G401 (cell line): ENCODE measurements at places on chromosomes 12 and 14.

DNA sequence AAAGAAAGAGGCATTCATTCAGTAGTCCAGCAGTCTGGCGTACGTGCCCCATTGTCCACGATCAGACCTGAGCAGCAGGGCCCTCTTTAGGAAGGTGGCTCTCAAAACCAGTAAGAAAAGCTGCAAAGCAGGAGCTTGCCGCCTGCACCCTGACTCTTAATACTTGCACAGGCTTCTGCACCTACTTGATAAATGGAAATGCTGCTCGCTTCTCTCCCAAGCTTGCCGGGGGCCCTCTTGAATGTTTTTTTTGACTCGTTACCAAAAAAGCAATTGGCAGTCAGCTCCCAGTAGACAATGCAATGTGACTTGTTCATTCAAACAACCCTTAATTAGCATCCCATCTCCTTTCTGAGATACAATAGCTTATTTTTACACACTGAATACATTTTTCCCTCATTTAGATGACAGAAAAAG is 27.2 kb upstream of the PTPRB start:
- DNase-seq, result peak; percentile 54

DNA sequence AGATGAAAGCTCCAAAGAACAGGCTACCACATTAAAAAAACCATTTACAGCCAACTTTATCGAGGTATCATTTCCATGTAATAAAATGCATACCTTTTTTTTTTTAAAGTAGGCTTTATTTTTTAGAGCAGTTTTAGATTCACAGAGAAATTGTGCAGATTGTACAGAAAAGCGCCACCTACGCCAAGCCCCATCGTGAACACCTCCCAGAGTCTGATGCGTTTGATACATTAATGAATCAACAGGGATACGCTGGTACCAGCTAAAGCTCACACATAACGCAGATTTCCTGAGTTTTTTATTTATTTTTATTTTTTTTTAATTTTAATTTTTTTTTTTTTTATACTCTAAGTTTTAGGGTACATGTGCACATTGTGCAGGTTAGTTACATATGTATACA is 129.9 kb downstream of the KIF26A start:
- DNase-seq, result no peak

DNA sequence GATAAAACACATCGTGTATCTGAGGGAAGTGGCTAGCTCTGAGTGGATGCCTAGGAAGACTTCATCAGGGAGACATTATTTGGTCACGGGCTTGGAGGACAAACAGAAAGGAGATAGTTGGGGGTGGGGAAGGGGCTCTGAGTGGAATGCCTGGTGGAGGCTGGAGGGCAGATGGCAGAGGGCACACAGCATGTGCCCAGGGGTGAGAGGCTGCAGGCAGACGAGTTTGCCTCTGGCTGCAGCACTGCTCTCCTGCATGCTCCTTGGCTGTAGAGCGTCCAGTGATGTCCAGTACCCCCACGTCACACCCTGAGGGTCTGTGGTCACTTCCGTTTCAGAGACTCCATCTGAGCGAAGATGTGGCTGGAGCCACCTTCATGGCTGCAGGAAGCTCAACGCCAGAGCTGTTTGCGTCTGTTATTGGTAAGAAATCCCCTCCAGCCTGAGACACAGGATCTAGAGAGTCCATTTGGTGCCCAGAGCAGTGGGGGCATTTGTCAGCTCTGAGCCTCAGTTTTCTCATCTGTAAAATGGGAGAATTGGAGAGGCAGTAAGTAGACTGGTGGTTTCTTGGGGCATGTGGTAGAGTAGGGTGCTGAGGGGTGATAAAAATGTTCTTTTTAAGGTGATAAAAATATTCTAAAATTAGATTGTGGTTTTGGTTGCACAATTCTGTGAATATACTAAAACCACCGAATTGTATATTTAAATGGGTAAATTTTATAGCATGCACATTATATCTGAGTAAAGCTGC is 71.7 kb upstream of the RIN3 start:
- no peak for DNase-seq

DNA sequence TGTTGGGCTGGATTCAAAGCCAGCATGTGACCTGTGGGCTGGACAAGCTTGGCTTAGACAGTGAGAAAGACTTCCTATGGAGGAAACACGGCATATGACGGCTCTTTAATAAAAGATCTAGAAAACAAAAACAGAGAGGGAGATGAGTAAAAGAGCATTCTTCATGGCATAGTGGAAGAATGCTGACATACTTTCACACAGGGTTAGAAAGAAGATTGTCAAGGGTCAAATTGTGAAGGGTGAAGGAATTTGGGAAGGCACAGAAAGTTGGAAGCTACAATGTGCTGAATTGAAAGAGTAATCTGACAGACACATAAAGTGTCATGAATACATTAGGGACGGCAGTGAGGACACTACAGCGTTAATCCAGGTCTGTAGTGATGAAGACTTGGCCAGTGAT is 63.4 kb downstream of the GALNT4 start:
- DNase-seq, result no peak

- DNase-seq, result no peak
Observed at GRCh38 chr14:67757175-67757574, 55.5 kb downstream of the RDH12 start.

DNA sequence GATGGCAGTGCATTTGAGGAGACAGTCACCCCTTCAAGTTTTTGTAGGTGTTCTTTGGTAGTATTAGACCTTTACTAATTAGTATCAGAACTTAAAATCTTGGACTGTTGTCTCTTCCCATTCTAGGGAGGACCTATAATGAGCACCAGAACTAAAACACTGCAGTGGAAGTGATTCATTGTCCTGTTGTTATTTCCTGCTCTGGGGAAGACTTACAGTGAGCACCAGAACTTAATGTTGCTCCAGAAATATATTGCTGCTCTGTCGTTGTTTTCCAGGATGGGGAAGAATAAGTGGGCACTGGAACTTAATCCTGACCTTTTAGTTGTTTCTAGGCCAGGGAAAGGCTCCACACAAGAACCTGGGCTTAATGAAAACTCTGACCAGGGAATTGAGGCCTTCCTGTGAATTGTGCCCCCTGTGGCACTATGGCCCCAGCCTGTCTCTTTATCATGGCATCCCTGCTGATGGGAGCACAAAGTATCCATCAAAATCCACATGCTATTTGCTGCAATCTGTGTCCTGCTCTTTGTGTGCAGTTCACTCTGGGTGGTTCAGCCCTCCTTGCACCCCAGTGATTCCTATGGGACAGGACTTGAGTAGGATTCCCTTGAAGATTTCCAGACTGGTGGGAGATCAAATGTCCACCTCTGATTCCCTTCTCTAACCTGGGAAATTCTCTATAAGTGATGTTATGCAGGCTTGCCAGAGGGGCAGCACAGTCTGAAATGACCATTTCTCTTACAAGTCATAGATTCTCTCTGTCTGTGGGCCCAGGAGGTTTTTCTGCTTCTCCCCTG is 175.8 kb downstream of the PAWR start:
- no peak for DNase-seq
